Stimulated activated CD8-positive, alpha-beta memory T cell treated with anti-CD3 and anti-CD28 coated beads, Interleukin-12 subunit alpha, Interleukin-12 subunit beta, amount 100 ng/mL, for 4 hours (primary cell): ENCODE measurements at places on chromosomes 12 and 14.

DNA sequence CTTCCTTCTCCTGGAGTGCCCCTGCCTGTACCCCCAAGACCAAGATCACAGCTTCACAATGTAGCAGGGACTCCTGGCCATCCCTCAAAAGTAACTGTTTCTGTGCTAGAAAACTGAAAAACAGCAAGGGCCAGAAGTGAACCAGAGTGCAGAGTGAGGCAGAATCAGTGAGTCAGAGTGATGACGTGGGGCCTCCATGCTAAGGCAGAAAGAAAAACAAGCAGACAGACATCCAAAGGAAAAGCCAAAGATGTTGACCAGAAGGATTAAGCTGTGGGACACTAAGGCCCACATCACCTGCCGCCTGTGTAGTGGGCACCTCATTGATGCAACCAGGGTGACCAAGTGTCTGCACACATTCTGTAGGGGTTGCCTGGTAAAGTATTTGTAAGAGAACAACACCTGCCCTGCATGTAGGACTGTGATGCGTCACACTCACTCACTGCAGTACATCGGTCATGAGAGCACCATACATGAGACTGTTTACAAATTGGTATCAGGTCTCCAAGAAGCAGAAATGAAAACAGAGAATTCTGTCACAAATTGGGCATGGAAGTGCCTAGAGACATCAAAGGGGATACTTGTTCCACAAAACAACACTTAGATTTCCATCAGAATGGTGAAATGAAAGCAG is 51.2 kb downstream of the ARMH4 start:
- no peak for DNase-seq

DNA sequence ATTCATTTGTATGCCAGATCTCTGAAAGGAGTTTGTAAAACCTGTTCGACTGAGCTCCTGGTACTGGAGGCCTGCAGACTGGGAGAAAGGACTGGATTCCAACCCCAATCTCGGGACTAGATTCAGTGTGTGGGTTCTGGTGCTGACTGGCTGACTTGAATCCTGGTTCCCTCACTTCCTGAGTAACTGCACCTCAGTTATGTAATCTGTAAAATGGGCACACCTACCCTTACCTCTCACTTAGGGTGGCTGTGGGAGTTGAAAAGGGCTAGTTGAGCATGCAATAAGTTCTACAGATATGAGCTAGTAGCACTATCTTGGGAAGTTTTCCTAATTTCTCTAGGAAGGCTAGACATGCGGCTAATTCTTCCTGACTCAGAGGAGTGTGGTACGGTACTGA is 621.3 kb upstream of the TBX3 start:
- DNase-seq = no peak

GRCh38 chr14:54570047-54570446 is 3.1 kb downstream of the SAMD4A start:
- DNase-seq = no peak

DNA sequence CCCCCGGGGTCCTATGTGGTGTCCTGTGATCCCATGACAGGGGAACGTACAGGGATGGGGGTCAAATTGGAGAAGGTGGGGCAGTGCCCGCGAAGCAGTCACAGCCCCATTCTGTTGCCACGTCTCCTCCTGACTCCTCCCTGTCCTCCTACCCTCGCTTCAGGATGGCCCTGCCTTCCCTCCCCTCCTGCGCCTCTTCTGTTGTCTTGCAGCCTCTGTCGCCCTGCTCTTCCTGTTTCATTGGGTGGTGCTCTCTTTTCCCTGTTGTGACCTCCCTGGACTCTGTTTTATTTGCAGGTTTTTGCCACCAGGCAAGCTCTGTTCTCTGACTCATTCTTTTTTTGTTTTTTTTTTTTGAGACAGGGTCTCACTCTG is 18.7 kb downstream of the CABP1 start:
- no peak for DNase-seq

DNA sequence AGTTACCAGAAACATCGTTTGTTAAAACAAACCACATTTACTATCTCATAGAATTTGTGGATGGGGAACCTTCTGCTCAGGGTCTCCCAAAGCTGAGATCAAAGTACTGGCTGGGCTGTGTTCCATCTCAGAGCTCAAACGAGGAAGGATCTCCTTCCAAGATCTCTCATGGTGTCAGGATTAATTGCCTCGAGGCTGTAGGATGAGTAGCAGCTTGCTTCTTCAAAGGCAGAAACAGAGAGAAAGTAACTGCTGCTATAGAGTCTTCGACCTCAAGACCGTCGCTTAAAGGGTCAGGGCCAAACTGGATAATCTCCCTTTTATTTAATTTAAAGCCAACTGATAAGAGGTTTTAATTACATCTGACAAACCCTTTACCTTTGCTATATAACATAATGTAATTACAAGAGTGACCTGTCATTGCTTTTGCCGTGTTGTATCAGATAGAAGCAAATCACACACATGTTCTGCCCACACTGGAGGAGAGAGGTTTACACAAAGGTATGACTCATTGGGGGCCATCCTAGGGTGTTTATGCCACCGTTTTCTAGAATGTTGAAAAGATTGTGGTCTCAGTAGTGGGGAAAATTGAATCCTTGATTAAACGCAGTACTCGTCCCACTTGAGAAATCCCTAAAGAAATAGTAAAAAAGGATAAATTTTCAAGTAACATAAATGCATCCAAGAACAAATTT is 868.8 kb upstream of the TMEM132C start:
- no peak for DNase-seq

- no peak for DNase-seq
These were observed 14.3 kb upstream of the CHURC1 start for GRCh38 chr14:64899958-64900357.

DNA sequence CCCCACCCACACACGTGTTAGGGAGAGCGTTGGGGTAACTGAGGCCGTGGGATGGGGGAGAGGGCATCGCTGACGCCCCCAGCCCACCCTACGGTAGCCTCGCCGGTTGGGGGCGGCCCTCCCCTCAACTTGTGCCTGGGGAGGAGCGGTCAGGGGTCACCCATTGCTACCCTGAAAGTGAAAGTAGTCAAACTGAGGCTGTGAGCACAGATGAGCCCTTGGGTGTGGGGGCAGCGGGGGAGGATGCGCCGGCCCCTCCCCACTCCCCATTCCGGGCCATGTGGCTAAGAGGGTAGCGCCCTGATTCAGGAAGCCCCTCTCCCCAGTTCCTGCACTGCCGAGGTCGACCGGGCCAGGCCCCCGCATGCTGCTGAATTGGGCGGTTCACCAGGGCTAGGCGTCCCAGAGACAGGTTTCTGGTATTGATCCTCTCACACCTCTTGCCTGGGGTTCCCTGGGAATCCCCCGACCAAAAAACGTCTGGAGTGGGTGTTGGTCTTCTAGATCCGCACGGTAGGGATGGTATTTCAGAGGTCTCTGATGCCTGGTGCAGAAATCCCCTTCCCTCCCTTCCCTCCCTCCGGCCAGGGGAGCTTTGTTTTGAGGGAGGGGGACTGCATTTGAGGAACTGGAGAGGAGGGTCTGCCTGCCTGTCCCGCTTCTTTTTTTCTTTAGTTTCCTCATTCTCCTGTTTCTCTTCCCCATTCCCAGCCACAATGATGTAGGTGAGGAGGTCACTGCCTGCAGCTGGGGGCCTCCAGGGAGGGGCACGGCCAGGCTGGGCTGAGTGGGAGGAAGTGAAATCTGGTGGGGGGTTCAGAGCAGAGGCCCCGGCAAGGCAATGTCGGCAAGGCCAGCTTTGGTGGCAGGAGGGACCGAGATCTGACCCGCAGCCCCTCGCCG is 1.0 kb downstream of the SH2B3 start:
- peak; percentile 51 for DNase-seq

GRCh38 chr12:117282490-117282889 is 78.9 kb downstream of the NOS1 start:
- DNase-seq = no peak

DNA sequence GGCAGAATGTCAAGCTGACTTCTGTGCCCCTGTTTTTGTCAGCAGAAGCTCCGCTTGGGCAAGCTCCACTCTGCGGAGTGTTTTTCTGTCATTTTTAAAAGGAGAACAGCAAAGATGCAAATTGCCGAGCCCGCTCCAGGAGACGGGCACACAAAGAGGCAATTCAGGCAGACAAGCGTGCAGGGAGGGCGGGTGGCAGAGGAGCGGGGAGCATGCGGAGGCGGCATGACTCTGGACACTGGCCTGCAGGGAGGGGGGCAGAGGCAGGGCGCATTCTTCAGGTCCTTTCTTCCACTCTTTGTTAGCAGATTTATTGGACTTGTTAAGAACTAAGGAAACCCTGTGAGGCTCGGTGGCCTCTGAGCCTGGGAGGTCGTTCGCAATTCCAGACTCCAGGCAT is 187.3 kb upstream of the RMST start:
- DNase-seq = no peak

DNA sequence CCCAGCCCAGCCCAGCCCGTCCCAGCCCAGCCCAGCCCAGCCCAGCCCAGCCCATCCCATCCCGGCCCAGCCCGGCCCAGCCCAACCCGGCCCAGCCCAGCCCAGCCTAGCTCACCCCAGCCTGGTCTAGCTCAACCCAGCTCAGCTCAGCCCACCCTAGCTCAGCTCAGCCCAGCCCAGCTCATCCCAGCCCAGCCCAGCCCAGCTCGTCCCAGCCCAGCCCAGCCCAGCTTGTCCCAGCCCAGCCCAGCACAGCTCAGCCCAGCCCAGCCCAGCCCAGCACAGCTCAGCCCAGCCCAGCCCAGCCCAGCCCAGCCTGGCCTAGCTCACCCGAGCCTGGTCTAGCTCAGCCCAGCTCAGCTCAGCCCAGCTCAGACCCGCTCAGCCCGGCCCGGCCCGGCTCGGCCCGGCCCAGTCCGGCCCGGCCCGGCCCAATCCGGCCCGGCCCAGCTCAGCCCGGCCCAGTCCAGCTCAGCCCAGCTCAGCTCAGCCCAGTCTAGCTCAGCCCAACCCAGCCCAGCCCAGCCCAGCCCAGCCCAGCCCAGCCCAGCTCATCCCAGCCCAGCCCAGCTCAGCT is 184.7 kb downstream of the TMEM121 start:
- no peak for DNase-seq

- DNase-seq = no peak
These were observed 24.0 kb downstream of the FAM222A start for GRCh38 chr12:109737631-109738030.

DNA sequence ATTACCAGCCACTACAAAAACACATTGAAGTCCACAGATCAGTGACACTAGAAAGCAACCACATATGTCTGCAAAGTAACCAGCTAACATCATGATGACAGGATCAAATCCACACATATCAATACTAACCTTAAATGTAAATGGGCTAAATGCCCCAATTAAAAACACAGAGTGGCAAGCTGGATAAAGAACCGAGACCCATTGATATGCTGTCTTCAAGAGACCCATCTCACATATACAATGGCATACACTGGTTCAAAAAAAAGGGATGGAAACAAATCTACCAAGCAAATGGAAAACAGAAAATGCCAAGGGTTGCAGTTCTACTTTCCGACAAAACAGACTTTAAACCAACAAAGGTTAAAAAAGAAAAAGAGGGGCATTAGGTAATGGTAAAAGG is 307.7 kb downstream of the GPHN start:
- DNase-seq = no peak

DNA sequence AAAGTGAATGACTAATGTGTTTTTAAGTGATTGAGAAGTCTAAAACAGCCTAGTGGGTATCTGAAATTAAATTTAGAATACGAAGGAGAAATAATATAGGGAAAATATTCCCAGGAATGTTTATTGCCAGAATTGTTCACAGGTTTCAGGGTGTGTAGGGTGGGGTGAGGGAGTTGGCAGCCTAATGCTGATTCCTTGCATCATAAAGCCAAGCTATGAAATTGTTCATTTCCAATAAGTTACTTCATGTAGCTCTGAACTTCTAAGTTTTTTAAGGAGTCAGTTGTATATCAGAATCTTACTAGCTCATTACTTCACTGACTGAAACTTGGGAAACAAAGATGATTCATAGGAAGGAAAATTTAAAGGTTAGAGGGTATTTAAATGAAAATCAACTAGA is 56.4 kb downstream of the RAB35 start:
- DNase-seq = no peak

DNA sequence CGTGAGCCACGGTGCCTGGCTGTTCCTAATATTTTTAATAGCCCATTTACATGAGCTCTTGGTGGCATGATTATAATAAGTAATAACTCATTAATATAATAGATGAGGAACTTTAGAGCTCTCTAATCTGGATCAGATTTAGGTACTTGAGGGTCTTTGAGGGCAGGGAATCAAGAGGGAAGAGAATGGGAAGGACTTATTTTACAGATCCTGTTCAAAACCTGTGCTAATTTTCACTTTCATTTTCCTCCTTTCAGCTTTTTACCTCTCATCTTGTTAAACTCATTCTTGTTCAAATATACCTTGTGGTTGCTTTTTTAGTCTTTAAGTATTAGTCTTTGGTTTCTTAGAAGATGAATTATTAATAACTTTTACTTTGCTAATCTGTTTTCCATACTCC is 5.6 kb downstream of the NECAP1 start:
- DNase-seq = no peak

DNA sequence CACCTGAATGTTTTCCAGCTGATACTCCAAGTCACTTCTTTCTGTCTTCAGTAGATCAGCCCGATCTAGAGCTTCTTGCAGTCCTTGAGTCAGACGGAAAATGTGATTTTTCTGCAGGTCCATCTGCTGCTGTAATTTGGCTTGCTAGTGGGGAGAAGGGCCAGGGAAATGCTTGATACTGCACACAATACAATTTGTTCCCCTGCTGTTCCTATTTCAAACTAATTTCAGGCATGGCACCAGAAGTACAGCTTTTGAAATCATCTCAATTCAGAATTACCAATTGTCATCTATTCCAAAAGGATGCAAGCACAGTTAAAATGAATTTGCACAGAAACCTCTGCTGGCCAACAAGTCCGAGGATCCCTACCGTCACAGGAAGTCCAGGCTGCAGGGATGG is 53.4 kb downstream of the PRKAB1 start:
- no peak for DNase-seq

- DNase-seq = no peak
These were observed 17.1 kb downstream of the PDZRN4 start for GRCh38 chr12:41205070-41205709.

GRCh38 chr12:68633614-68634558 is 23.2 kb downstream of the RAP1B start:
- no peak for DNase-seq

DNA sequence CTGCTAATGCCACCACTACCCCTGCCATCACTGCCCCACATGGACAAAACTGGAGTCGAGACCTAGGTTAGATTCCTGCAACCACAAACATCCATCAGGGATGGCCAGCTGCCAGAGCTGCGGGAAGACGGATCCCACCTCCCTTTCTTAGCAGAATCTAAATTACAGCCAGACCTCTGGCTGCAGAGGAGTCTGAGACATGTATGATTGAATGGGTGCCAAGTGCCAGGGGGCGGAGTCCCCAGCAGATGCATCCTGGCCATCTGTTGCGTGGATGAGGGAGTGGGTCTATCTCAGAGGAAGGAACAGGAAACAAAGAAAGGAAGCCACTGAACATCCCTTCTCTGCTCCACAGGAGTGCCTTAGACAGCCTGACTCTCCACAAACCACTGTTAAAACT is 7.1 kb upstream of the OAS2 start:
- DNase-seq = no peak

- DNase-seq = no peak
These were observed 27.2 kb upstream of the RGS6 start for GRCh38 chr14:71905031-71905430.

GRCh38 chr14:33461036-33461435 is 489.8 kb downstream of the EGLN3 start:
- no peak for DNase-seq
